ENCODE measurements at places on chromosomes 5 and 9. TPM values are rescaled to one million over a fixed set of nuclear protein-coding genes. Genes with fewer than 3 reads are reported as not detected.

- H3K4me1 ChIP-seq = no peaks in the 10 kb centered on the region
Measured at GRCh38 chr5:107396351-107396690, 274.4 kb downstream of the EFNA5 start.

Gene AQP3
- 424 TPM for total RNA-seq

GRCh38 chr5:164799391-164799790 lies 1294.0 kb downstream of the MAT2B start:
- no peaks in the 10 kb centered on the region for H3K27me3 ChIP-seq
- H3K27ac ChIP-seq = no peak overlapping the region
- no peaks in the 10 kb centered on the region for H3K36me3 ChIP-seq
- no peaks in the 10 kb centered on the region for H3K4me1 ChIP-seq
- DNase-seq = no peak

DNA sequence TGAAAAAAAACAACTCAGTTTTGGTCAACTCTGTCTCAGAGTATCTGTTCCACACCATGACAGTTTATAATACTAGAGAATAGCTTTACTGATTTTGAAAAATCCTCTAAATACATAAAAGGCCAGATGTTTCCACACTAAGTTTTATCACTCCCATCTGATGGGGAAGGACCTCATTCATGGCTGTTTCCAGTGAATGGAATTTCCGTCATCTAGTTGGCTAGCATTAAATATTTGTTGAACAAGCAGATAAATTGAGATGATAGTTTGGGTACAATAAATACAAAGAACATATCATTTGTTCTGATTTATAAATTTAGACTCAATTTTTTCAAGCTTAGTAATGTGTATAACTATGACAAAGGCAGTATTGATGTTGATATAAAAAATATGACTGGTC lies 408.5 kb downstream of the PTPRD start:
- H3K4me1 ChIP-seq = no peaks in the 10 kb centered on the region
- H3K27me3 ChIP-seq = no peaks in the 10 kb centered on the region
- H3K27ac ChIP-seq = no peak overlapping the region
- no peak for DNase-seq
- no peak overlapping the region for H3K4me3 ChIP-seq

DNA sequence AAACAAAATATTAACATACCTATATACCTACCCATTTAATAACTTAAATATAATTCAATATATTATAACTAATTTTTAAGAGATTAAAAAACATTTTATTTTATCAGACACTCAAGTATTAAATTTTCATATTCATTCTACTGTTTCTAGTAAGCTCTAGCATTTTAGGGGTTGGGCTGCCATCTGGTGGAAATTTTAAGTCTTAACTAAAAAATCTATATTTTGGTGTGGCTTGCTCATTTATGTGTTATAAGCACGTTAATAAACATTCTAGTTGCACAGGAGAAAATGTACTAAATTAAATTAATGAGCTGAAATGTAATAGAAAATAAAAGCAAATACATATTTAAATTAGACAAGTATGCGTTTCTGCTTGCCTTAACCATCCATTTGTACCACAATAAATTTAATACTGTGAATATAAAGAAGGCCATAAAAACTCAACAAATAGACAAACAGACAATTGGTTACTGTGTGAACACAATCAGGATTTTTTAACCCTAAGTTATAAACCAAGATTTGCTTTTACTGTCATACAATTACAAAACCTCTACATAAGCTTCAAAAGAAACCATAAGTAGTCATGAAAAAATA lies 1728.3 kb upstream of the CDH9 start:
- H3K27me3 ChIP-seq = no peaks in the 10 kb centered on the region
- H3K4me3 ChIP-seq = no peak overlapping the region
- no peaks in the 10 kb centered on the region for H3K36me3 ChIP-seq

DNA sequence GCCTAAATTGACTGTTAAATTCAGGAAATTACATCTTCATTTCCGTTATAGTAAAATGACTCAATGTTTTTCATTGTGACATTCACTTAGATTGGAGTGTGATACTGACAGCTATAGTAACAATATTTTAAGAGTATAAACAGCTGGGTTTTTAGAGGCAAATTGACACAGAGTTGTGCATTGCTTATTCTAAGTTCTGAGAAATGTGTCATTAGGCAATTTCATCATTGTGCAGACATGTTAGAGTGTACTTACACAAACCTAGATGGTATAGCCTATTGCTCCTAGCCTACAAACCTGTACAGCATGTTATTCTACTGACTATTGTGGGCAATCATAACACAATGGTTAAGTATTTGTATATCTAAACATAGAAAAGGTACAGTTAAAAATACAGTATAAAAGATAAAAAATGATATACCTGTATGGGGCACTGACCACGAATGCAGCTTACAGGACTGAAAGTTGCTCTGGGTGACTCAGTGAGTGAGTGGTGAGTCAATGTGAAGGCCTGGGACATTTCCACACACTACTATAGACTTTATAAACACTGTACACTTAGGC lies 132.7 kb downstream of the PDE4D start:
- DNase-seq = no peak
- no peaks in the 10 kb centered on the region for H3K36me3 ChIP-seq
- H3K4me1 ChIP-seq = no peaks in the 10 kb centered on the region
- no peaks in the 10 kb centered on the region for H3K27me3 ChIP-seq
- H3K27ac ChIP-seq = no peak overlapping the region

Gene MRPL50
- 7.9 TPM for total RNA-seq

- no peaks in the 10 kb centered on the region for H3K27me3 ChIP-seq
- no peak for DNase-seq
- no peak overlapping the region for H3K4me3 ChIP-seq
Measured at GRCh38 chr5:7827610-7828009, 23.3 kb downstream of the CFAP90 start.

- no peak for DNase-seq
- H3K27me3 ChIP-seq = no peaks in the 10 kb centered on the region
- H3K27ac ChIP-seq = no peak overlapping the region
- no peaks in the 10 kb centered on the region for H3K4me1 ChIP-seq
- no peaks in the 10 kb centered on the region for H3K36me3 ChIP-seq
Measured at GRCh38 chr9:109097146-109097545, 22.6 kb downstream of the TMEM245 start.

Gene TMEM245
- 61.4 TPM for total RNA-seq

- H3K27ac ChIP-seq = no peak overlapping the region
- no peaks in the 10 kb centered on the region for H3K27me3 ChIP-seq
- no peak overlapping the region for H3K4me3 ChIP-seq
- no peak for DNase-seq
- no peaks in the 10 kb centered on the region for H3K36me3 ChIP-seq
Measured at GRCh38 chr5:79474367-79475151, 39.4 kb downstream of the HOMER1 start.

DNA sequence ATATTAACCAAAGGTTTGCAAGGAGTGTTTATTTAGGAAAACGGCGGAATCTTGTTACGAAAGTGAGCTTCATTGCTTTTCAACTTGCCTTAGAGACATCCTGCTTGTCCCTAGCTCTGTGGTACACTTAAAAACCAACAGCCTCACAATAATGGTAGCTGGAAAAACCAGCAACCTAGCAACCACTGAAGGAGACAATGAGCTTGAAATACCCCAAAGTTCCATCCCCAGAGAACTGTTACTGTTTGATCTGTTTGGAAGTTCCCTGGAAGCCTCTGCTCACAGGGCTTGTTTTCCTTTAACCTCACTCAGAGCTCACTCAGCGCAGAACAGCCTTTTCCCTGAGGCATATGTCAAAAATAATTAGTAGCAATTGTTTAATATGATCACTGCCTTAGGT lies 43.2 kb downstream of the SH3TC2 start:
- no peaks in the 10 kb centered on the region for H3K36me3 ChIP-seq
- no peak overlapping the region for H3K4me3 ChIP-seq
- H3K27me3 ChIP-seq = no peaks in the 10 kb centered on the region
- no peak for DNase-seq

Gene GGTA1
- total RNA-seq = 0.88 TPM

Gene NTMT1
- 27.1 TPM for total RNA-seq

DNA sequence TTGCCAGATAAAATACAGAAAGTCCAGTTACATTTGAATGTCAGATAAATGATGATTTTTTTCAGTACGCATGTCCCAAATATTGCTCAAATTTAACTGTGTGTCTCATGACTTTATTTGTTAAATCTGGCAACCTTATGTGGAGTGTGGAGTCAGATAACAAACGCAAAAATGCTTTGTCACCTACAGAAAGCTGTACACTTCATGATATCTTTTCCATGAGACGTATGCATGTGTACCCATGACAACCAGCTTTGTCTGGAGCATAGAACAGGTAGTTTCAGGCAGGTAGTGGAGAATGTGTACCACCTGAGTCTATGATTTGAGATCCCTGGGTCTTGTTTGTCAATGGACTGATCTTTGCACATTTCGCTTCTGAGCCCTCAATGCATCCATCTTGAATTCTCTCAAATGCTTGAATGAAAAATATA lies 105.5 kb upstream of the CPEB4 start:
- no peaks in the 10 kb centered on the region for H3K27me3 ChIP-seq
- no peak for DNase-seq
- H3K27ac ChIP-seq = peak overlapping the region; percentile 64

DNA sequence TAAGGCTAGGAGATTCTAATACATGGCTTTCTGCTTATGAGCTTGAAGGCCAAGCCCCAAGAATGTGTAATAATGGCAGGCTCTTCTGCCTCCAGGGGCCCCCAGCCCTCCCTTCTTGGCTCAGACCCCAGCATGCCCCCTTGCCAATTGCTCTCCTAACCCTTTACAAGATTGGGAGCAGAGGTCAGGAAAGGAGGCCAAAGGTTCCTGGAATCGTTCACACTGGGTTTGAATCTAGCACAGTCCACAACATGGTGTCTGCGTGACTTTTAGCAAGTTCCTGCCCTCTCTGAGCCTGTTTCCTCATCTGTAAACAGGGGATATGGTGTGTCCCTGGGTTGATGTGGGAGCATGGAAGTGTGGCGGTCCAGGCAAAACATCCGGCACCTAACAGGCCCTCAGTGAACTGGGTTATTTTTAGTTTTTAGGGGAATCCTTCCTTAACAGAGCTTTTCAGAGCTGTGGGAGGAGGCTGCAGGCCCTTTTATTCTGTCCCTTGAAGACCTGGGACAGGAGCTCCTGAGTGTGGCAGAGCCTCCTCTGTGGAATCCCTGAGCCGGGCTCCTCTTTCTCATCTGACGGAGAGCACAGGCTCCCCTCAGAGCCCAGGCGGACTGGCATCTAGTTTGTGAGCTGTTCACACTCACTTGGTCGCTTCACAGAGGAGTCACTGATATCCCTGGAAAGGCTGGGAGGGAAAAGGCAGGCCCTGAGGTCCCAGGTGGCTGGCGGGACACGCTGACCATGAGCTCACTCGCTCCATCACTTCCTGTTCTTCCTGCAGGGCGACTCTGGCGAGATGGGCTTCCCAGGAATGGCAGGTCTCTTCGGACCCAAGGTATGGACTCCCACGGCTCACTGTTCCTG lies 23.4 kb upstream of the ORM1 start:
- H3K4me1 ChIP-seq = no peaks in the 10 kb centered on the region
- DNase-seq = peak; percentile 18
- no peaks in the 10 kb centered on the region for H3K36me3 ChIP-seq

DNA sequence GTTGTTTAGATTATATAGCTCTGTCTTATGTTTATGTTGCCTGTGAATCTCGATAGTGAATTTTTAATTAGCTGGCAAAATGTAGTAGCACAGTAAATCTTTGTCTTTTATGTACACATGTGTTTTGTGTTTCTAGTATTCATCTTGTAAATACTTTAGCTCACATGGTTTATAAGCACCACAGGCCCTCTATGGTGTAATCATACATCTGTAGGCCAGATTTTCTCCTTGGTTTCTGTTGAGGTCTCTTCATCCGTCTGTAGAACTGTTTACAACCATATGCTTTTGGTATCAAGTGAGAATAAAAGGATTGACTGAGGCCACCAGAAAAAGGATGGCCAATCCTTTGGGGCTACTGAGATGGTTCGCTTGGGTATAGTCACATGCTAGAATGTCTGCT lies 45.0 kb downstream of the PRR16 start:
- no peaks in the 10 kb centered on the region for H3K4me1 ChIP-seq
- H3K36me3 ChIP-seq = no peaks in the 10 kb centered on the region
- H3K27me3 ChIP-seq = no peaks in the 10 kb centered on the region

GRCh38 chr5:87210743-87211142 lies 56.9 kb upstream of the RASA1 start:
- no peak for DNase-seq
- H3K27me3 ChIP-seq = no peaks in the 10 kb centered on the region
- no peaks in the 10 kb centered on the region for H3K4me1 ChIP-seq
- no peak overlapping the region for H3K4me3 ChIP-seq
- no peaks in the 10 kb centered on the region for H3K36me3 ChIP-seq

Gene PLAC8L1
- not detected for total RNA-seq

Measured in Peyer's patch (tissue), 4 donors.